ENCODE measurements at places on chromosomes 1 and 21. TPM values are rescaled to one million over a fixed set of nuclear protein-coding genes. Genes with fewer than 3 reads are reported as not detected.

LEFTY1 gene
- total RNA-seq = not detected

OR2T33 gene
- not detected for total RNA-seq

DNA sequence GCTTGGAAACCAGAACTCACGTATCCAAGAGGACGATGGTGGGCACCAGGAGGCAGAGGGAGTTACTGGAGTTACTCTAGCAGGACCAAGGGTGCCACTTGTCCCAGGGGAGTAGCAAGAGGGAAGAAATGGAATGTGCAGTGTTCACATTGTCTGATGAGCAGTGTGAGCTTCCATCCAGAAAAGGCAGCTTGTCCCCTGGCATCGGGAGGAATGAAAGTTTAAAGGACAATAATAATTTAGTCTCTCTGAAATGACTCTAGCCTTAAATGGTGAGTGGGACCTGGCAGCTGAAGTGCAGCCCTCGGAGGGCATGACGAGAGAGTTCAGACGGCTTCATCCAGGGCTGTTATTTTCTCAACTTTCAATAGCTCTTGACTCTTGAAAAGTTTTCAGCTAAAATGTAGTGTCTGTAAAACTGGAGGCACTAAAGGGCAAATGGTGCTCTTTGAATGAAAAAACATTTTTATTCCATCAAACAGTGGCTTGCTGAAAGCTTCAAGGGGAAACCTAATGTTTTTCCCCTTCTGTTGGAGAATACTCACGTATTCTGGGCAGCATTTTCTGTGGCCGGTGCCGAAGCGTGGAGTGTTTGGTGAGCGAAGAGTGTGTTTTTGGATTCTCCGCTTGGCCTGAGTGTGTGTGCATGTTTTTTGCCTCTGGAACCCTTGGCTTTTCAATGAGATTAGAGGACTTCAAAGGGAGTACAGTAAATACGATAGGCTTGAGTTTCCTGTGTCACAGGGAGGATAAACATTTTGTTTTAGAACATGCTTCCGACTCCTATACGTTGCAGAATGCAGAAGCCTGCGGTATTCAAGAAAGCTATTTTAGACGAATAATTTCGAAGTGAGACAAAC, 157.3 kb downstream of the GALNT2 start:
- no peak for DNase-seq

RBM11 gene
- total RNA-seq = not detected

GRCh38 chr1:80113168-80114038, 1106.9 kb upstream of the ADGRL4 start:
- DNase-seq = no peak

DNA sequence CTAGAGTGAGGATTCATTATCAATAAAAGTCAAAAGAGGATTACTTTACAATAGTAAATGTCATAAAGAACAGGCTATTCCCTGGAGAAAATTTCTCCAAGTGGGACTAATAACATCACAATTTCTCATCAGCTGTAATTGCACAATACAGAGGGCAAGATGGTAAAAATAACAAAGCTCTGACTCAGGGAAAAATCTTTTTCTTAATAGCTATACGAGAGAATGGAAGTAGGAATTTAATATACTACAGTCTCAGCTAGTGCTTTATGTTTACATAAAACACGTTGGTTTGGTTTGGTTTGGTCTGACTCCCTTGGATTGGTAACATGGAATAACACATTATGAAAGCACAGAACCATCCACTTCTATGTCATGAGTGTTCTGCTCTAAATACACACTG, 397.6 kb downstream of the LRRIQ3 start:
- no peak for DNase-seq

GRCh38 chr21:21000591-21001175, 2.5 kb downstream of the NCAM2 start:
- DNase-seq = no peak

IGSF9 gene
- not detected for total RNA-seq

MACO1 gene
- total RNA-seq = 15.9 TPM

GRCh38 chr1:221998186-221998612, 256.3 kb upstream of the DUSP10 start:
- no peak for DNase-seq

DNA sequence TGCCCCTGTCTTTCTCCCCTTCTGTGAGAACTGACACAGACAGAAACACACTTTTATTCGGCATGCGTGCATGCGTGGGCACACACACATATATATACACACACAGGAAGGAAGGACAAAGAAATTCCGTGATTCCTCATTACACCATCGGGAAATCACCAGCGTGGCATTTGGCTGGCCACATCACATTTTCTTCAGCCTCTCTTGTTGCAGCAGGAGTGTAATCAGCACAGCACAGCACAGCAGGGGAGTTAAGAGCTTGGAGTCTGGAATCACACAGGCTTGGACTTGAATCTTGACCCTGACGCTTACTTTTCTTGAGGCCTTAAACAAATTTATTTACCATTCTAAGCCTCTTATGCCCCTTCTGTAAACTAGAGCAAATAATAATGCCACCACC, 45.3 kb upstream of the EPHA8 start:
- peak; percentile 67 for DNase-seq

- peak; percentile 5 for DNase-seq
Observed at GRCh38 chr1:78688697-78689096, 39.1 kb downstream of the IFI44 start.

FMO2 gene
- 0.20 TPM for total RNA-seq

GRCh38 chr1:3221112-3222041, 152.4 kb downstream of the PRDM16 start:
- DNase-seq = no peak

OR6N1 gene
- not detected for total RNA-seq

Data from lung microvascular endothelial cell (primary cell).